Astrocyte of the spinal cord (primary cell): ENCODE measurements at places on chromosomes 16 and 17.

GRCh38 chr16:26195225-26195624, 503.5 kb downstream of the HS3ST4 start:
- no peak for DNase-seq

- no peak for DNase-seq
These were observed 42.8 kb downstream of the USP22 start for GRCh38 chr17:20999841-21000532.

DNA sequence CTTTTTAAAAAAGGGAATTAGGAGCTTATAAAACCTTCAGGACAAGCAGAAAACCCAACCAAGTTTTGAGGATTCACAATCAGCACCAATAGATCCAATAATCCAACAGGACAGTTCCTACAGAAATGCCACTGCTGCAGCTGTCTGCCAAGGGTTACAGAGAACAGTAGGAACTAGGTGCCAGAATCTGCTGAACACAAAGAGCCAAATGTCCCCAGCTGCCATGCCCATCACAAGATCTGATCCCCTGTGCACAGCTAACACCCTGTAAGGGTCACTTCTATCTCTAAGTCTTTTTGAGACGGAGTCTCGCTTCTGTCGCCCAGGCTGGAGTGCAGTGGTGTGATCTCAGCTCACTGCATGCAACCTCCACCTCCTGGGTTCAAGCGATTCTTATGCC, 262.3 kb downstream of the STX8 start:
- no peak for DNase-seq

- no peak for DNase-seq
These were observed 1.7 kb downstream of the SMIM5 start for GRCh38 chr17:75634754-75635609.

DNA sequence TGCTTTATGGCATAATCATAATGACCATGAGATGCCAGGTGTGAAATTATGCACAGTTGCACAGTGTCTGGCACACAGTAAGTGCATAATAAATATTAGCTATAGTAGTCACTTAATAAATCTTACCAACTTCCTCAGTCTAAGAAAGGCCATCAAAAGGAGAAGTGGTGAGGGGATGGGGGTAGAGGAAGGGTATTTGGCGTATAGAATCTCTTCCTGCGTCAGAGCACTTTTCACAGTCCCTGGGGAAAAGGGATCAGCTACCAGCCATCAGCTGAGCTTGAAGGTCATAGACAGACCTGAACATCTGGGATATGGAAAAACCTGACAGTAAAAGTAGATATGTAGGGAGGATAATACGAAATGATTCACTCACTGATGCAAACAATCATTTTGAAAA, 5.8 kb downstream of the CRHR1 start:
- DNase-seq: no peak

DNA sequence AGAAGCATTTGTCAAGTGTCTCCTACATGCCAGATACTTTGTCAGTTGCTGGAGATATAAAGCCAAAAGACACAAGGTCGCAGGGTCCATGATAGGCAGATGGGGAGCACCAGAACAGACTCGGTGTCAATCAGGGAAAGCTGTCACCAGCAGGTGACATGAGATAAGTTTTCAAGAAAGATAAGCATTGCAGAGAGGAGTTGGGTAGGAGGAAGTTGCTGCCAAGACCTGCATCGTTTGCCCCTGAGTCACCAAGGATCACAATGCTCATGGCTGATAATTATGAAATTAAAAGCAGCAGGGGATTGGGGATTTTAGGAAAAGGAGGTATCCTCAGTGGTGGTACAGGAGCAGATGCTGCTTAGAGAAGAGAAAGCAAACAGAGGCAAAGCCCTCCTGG, 551.1 kb upstream of the CDH11 start:
- no peak for DNase-seq

DNA sequence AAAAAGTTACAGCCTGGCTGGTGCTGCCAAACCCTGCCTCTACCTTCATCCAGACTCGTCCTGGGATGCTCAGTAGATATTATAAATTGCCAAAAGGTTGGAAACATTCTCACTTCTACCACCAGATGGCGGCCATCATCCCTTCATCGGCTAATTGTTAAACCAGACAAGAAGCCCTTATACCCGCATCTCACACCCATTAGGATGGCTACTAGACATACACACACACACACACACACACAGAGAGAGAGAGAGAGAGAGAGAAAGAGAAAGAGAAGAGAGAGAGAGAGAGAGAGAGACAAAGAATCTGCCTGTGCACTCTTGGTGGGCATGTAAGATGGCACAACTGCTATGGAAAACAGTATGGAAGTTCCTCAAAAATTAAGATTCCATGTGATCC, 15.0 kb upstream of the SCIMP start:
- DNase-seq: peak; percentile 83

DNA sequence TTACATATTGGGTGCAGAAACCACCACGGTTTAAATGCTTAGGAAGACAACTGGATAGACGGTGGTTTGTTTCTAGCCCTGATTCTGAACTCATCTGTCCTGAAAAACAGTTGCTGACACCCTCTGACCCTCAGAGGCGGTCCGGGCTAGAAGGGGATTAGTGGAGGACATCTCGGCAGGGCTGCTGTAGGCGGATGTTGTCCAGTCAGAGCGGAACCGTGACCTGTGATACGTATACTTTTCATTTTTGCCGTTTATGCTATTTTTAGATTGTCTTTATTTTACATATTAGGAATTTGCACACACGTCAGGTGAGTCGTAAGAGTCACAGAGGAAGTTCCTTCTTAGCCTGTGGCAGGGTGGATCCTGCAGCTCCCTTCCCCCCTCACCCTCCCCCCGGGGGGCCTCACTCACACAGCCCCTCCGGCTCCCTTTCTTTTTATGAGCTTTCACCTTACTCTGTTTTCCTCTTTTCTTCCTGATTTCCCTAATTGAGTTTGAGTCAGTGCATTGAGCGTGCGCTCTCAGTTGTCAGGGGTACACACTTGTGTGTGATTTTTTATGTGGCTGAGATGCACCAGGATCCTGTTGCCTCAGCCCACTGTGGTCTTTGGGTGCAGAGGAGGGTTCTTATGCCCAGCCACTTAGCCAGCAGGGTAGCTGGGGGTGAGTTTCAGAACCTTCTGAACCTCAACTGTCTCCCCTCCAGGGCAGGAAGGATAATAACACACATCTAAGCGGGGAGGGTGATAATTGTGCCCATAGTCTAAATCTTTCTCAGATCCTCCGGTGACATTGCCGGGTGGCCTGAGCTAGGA, 211.1 kb upstream of the CHMP6 start:
- no peak for DNase-seq

- peak; percentile 14 for DNase-seq
These were observed 983.9 kb upstream of the EEF2KMT start for GRCh38 chr16:6081320-6081976.

DNA sequence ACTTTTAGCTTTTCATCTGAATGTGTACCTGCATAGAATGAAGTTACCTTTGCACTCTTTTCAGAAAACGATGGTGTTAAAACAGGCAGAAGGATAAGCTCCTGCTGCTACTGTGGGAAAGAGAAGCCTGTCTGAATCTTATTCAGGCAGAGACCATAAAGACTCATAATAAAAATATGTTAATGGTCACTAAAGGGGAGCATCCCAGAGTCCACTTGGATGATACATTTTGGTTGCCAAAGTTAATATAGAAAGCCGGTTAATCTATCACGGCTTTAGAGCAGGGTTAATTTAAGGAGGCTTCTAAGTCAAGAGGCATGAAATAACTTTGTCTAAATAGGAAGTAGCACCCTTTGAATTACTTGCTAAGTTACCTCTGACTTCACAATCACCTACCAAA, 2.9 kb downstream of the MARCHF10 start:
- no peak for DNase-seq

DNA sequence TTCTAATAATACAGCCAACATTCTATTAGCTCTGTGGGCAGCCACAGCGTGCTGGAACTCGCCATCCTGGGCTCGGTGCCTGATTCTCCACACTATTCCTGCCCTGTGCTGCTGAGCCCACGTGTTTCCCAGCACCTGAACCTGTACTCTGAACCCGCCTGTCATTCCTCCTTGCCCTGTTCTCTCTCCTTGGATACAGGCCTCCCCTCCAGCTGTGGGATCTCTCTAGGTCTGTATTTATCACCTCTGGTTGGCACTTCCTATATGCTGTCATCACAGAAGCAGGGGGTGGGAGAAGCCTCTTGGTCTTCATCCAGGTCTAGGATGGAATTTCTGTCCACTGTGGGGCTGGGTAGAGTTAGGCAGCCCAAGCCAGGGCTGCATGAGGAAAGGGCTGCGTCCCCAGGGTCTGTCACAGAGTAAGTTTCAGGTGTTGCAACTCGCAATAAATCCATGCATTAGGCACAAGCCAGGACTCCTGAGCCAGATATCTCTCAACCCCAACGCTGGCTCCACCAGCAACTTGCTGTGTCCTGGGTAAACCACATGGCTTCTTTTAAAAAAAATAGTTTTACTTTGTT, 56.0 kb downstream of the ABAT start:
- DNase-seq: no peak

GRCh38 chr17:28763804-28764266, 20.0 kb downstream of the TRAF4 start:
- DNase-seq: peak; percentile 82

- no peak for DNase-seq
These were observed 62.6 kb downstream of the NETO2 start for GRCh38 chr16:47081115-47081514.

DNA sequence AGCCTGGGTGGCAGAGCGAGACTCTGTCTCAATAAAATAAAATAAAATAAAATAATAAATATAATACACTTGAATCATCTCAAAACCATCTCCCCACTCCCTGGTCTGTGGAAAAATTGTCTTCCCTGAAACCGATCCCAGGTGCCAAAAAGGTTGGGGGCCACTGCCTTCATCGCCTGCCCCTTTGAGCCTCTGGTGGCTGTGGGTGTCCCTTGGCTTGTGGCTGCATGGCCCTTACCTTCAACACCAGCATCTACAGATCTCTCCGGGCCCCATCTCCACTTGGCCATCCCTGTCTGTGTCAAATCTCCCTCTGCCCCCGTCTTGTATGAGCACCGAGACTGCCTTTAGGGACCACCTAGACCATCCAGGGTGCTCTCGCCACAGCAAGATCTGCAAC, 177.3 kb downstream of the SEC14L1 start:
- no peak for DNase-seq

DNA sequence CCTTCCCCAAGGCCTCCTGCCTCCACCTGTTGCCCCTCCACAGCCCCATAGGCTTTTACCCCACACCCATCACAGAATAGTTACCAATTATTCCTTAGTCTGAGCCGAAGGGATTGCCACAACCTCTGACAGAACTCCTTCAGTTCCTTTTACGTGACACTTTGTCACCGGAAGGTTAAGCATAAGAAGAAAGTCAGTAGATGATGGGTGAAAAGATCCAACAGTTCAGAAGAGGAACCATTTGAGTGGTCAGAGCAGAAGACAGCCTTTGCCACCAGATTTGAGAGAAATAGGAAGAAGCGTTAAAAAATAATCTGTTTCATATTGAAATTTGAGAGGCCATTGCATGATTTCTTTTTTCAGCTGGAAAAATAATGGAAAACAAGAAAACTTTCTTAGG, 1.2 kb downstream of the SRR start:
- DNase-seq: no peak

GRCh38 chr17:3754458-3755334, 31.0 kb downstream of the HASPIN start:
- no peak for DNase-seq

- no peak for DNase-seq
These were observed 55.3 kb downstream of the USP10 start for GRCh38 chr16:84754956-84755672.

DNA sequence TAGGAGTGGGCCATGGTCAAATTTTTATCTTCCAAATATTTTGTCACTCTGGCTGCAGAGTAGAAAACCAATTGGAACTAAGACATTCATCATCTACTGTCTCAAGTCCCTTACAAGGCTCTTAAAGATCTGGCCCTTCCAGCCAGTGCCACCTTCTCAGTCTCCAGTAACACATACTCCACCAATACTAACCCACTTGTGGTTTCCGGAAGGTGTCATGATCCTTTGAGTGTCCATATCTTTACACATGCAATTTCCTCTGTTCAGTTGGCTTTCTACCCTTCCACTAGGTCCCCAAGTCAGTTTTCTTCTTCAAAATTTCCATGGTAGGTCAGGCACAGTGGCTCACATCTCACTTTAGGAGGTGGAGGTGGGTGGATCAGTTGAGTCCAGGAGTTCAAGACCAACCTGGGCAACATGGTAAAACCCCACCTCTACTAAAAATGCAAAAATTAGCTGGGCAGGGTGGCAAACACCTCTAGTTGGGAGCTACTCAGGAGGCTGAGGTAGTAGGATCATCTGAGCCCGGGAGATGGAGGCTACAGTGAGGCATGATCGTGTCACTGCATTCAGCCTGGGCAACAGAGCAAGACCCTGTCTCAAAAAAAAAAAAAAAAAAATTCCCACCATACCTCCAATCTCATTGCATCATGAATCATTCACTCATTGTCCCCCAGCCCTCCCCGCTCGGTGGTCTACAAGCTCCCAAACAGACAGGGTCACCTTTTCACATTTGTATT, 6.0 kb upstream of the GRB2 start:
- no peak for DNase-seq

DNA sequence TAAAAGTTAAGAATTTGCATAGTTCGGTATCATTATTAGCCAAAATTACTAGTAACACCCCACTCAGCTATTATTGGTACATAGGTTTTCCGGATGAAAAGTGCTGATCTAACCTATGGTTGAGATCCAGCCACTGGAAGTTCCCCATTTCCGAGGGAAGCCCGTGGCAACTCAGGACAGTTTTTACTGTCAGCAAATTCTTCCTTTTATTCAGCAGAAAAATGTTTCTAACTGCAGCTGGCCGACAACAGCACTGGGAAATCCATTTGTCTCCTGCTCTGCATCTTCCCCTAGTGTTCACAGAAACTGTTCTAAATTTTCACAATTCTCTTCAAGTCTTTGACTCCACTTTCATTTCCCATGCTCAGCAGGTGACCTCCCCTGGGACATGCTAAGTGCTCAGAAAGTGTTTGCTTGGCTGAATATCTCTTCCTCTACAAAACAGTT, 15.5 kb upstream of the MMD start:
- no peak for DNase-seq

DNA sequence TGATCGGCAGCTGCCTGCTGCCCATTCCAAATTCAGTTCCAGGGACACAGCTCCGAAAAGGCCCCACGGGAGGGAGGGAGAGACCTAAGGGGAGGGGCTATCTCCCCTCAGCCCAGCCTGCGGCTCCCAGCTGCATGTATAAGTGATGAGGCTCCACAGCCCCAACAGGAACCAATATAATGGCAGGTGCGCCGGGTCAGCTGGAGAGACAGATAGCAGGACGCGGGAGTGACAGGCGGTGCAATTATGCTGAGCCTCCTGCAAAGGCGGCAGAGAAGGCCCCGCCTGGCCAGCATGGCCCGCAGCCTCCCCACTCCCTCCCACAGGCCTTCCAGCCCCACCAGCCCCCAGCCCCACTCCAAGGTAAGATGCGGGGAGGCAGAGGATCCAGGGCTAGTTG, 8.1 kb upstream of the C1QL1 start:
- DNase-seq: no peak

DNA sequence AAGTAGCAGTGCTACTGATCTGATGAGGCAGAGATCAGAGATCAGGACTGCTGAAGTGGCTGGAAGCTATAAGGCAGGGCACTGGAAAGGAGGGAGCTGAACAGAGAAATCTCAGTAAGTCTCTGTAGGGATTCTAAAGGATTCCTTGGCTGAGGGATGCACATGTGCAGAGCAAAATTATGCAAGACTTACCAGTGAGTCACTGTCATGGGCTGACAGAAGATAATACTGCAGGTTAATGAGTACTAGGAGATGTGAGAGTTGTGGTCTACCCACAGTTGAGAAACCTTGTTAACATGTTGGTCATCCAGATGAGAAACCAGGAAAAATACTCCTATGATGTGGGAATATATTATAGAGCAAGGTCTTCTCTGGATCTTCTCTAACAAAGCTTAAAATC, 378.1 kb downstream of the HAPSTR1 start:
- no peak for DNase-seq

GRCh38 chr17:81903896-81904599, 2.0 kb downstream of the NPB start:
- DNase-seq: no peak
